ENCODE measurements at places on chromosomes 12 and 14.
A peak's percentile ranks its signal among the peaks of the same experiment; 100 is the strongest.

- DNase-seq, result peak; percentile 60
Observed at GRCh38 chr12:65823513-65824375, 539 bp upstream of the HMGA2 start.

- DNase-seq, result no peak
Observed at GRCh38 chr14:71163842-71164629, 256.8 kb downstream of the PCNX1 start.

DNA sequence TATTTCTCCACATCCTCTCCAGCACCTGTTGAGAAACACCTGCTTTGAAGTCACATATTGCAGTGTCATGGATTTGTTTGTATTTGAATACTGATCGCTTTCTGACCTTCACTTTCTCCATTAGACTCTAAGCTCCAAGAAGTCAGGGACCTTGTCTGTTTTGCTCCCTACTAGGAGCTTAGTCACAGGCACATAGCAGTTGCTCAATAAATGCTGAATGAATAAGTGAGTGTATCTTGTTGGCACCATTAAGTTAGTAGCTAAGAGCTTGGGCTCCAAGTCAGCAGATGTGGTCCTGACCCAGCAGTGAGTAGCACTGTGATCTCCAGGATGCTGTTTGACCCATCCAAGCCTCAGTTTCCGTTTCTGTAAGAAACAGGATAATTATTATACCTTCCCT lies 10.1 kb downstream of the MVK start:
- DNase-seq, result no peak

- DNase-seq, result no peak
Observed at GRCh38 chr12:2101359-2101758, 48.6 kb downstream of the CACNA1C start.

GRCh38 chr12:125069616-125070015 lies 4.4 kb downstream of the AACS start:
- no peak for DNase-seq

DNA sequence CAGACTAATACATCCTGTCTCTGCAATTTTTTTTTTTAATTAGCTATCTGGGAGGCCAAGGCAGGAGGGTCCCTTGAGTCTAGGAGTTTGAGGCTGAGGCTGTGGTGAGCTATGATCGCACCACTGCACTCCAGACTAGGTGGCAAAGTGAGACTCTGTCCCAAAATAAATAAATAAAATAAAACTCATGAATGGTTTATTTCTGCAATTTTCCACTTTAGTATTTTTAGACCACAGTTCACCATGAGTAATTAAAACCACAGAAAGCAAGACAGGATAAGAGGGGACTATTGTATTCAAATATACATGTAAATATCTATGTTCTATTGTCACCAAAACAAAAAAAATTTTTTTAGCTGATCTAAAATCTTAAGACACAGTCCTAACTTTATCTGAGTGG lies 17.8 kb downstream of the TAOK3 start:
- no peak for DNase-seq

GRCh38 chr12:43585676-43586075 lies 33.7 kb upstream of the ADAMTS20 start:
- no peak for DNase-seq

GRCh38 chr12:113658006-113658655 lies 186.5 kb upstream of the LHX5 start:
- DNase-seq, result no peak

DNA sequence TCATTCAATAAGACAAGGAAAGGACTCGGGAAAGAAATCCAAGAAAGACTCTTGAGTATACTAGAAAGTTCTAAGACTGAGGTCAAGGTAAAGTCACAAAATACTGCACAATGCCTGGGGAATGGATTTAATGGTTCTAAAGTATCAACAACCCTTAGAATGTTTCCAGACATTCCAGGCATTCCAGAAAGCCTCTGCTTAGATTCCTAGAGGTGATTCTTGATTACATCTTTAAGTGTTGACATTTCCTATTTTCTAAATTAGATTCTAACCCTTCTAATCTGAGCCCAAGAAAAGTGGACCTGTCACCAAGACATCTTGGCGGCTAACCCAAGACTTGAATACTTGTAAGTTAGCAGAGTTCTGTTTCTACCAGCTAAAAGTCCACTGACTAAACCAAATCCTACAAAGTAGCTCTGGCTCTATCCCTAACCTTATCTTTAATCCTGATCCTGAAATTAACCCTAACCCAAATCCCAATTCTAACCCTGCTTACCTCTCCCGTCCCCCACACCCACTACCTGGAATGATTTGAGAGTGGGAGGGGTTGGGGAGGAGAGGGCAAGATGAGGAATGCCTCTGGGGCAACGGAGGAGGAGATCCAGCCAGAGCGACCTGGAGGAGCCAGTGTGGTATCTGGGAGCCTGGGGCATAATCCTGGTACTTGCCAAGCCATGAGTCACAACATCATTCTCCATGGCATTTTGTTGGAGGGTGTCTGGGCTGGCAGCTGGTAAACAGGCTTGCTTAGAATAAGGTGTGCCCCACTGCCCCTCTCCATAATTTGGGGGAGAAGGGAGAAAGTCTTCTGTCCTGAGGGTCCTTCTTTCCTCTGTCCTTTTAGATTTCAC lies 93.4 kb upstream of the HOXC13 start:
- no peak for DNase-seq

DNA sequence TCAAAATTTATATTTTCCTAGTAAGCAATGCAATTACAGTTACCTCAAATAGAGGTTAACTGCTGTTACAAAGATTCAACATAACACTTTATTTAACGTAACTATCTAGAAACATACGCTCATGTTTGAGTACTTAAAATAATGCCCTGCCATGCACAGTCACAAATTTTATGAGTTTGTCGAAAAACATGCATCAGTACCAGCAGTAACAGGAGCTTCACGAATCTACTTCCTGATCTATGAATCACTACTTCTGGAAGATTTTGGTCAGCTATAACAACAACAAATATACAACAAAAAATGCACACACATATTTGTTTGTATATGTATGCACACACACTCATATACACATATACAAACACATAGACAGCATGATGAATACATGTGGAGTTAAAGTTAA lies 881.8 kb downstream of the FSCB start:
- DNase-seq, result no peak

- DNase-seq, result no peak
Observed at GRCh38 chr14:79704041-79704807, 507.1 kb downstream of the DIO2 start.

DNA sequence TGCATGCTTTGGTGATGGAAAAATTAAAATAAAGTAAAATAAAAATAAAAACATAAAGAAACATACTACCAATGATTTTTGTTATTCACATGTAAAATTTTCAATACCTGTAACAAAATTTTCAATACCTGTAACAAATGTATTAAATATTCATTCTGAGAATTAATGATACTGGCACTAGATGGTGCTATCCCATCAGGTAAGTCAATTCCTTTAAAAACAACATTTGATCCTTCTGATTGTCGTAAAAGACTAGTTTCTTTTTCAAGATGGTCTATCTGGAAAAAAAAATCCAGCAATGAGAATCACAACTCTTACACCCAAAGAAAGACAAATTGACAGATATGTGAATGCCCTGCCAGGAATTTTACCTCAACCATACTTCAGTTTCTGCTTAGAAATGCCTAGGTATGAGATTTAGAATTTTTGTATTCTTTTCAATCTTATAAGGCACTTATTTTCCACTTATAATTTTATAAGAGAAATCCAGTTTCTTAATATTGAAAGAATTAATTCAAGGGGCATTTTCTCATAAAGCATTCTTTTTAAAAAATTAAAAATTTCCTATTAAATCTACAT lies 30.7 kb downstream of the CEP290 start:
- DNase-seq, result no peak

GRCh38 chr12:112971248-112971647 lies 7.1 kb upstream of the OAS2 start:
- no peak for DNase-seq

- no peak for DNase-seq
Observed at GRCh38 chr14:33510063-33510481, 440.8 kb downstream of the EGLN3 start.

DNA sequence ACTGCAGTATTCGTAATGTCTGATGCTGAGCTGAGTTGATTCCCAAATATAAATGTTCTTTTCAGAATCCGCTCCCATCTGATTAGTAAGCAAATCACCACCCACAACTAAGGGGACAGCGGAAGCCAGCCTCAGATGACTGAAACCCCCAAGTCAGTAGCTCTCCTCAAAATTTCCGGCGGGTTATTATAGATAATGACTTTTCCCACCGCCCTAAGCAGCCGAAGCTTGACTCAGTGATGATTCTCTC lies 469 bp upstream of the LRFN5 start:
- DNase-seq, result no peak

- DNase-seq, result no peak
Observed at GRCh38 chr12:52125476-52125900, 46.0 kb downstream of the SMIM41 start.

- peak; percentile 58 for DNase-seq
Observed at GRCh38 chr14:104341532-104342434, 203.4 kb downstream of the KIF26A start.

GRCh38 chr12:80698256-80698655 lies 9.2 kb upstream of the MYF6 start:
- DNase-seq, result no peak

DNA sequence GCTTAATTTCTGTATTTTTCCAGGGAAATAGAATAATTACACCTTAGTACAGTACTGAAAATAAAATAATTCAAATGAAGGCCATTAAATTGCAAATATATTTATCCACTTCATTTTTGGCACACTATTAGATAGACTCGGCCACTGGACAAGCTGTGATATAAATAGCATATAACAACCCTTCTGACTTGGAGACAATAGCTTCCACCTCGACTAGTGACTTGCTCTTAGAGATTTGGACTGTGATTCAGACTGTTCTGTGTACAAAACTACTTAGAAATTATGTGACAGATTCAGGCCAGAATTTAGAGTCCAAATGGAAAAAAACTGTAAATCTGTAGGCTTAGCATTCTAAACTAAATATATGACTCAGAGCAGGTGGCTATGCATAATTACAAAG lies 949.9 kb downstream of the LRFN5 start:
- DNase-seq, result no peak

- no peak for DNase-seq
Observed at GRCh38 chr12:79555028-79555925, 135.5 kb downstream of the PAWR start.

GRCh38 chr12:47808050-47808449 lies 11.7 kb downstream of the HDAC7 start:
- DNase-seq, result no peak

DNA sequence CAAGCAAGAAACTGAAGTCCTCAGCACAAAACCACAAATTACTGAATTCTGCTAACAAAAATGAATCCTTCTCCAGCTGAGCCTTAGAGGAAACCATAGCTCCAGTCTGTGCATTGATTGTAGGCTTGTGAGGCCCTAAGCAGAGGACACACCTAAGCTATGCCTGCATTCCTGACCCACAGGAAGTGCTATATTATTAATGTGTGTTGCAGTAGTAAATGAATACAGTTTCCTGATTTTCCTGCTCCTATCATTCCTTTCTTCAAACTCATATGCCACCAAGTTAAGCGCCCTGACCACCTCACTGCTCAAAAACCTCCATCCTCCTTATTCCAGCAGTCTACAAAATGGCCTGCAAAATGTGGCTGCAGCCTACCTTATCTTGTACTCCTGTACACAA lies 151.9 kb upstream of the ABCD2 start:
- DNase-seq, result no peak

All from mesothelial cell of epicardium (in vitro differentiated cells).